ENCODE measurements at places on chromosomes 12 and 14. TPM values are rescaled to one million over a fixed set of nuclear protein-coding genes. Genes with fewer than 3 reads are reported as not detected.
A peak's percentile ranks its signal among the peaks of the same experiment; 100 is the strongest.

DNA sequence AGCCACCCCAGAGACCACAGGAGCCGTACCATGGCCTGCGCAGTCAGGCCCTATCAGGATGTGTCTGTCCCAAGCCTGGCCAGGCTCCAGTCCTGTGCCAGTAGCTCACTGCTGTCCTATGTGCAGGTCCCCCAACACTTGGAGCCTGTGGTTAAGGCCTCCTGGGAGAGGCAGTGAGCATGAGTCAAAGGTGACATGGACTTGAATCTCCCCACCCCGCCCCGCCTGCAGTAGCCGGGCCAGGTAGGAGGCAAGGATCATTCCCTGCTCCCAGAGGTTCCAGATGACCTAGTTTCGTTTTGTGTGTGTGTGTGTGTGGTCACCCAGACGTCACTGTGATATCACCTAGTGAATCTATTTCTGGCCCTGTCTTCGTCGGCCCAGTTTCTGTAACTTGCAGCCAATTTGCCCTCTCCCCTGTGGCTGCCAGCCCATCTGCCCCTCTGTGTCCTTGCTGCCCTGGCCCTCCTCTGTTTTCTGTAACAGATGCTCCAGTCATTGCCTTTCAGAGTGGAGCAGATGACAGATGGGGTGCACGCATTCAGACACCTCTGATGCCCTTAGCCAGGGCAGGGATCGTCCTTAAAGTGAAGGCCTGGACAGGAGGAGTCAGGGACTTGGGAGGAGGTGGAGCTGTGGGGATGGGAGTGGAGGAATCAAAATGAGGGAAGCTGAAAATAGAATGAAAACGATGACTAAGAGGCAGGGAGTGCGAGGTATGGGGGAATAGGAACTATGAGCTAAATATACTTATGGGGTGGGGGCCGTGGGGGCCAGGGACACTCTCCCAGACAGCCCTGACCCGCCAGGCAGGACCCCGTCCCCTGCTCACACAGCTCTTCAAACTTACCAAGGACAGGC is 37.4 kb downstream of the SLC6A12 start:
- peak; percentile 62 for DNase-seq

- no peak for DNase-seq
Observed at GRCh38 chr14:80695869-80696268, 245.7 kb downstream of the CEP128 start.

GRCh38 chr12:121697093-121697698 is 15.4 kb upstream of the TMEM120B start:
- no peak for DNase-seq

DNA sequence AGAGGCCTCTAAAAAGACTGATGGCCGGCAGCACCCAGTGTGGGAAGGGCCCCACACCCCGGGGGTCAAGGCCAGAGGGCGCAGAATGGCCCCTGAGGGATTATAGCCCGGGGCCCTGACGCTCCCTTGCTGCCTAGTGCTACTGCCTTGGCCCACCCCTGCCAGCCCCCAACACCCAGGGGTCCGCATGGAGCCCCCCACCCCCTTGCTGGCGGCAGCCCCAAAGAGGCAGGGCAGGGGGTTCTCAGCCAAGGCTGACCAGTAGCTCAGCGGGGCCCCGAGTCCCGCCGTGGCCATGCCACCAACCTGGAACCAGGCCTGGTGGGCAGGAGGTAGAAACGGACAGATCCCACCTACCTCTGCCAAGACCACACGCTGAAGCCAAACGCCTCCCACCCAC is 73.1 kb upstream of the FBRSL1 start:
- no peak for DNase-seq

GRCh38 chr12:38465020-38465419 is 148.4 kb downstream of the ALG10B start:
- no peak for DNase-seq

DNA sequence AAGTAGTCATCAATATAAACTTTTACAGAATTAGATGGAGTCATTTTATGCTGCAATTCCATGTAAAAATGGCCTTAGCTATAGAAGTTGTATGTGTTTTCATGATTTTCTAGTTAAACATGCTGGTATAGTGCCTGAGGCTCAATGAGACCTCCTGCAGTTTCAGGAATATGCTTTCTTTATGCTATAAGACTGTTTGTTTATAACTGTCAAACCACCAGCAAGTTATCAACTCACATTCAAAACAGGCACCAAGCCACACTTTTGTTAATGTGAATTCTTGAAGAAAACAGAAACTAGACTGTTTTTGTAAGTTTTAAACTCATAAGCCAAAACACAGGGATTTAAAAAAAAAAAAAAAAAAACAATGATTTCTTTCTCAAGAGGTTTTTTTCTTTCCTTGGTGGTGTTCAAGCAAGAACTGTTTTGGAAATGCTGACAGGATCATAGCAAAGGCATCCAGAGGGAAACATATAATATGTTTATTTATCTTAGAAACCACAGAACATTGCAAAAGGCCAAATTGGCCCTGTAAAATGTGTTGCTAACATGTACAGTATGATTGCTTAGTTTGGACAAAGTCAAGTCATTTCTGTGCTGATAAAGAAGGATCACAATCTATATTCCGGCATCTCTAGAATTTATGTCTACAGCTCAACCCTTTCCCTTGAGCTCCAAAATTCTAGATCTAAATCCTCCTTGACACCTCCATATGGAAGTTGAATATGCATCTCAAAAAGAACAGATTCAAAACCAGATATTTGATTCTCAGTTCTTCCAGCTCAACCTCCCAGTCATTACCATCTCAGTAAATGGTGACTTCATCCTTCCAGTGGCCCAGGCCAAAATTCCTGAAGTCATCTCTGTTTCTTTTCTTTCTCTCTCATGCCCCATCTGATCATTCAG is 29.0 kb upstream of the LUM start:
- DNase-seq = no peak

DNA sequence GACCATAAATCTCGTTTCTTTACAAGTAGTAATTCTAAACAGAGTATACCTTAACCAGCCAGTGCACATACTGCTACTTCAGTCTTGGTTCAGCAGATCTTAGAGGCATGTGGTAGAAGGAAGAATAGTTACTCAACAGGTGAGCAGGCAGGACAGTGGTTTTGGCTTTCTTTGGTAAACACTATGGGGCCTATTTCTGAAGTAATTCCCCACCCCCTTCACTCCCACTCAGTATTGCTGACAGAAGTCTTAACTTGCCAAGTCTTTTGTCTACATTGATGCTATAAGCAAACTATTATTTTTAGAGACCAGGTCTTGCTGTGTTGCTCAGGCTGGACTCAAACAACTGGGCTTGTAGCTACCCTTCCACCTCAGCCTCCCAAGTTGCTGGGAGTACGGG is 68.5 kb downstream of the FBXO34 start:
- no peak for DNase-seq

The CEBPE gene
- total RNA-seq = 0.20 TPM

The SLCO1B1 gene
- total RNA-seq = 0.12 TPM
